ENCODE measurements at places on chromosomes 5 and 9. TPM values are rescaled to one million over a fixed set of nuclear protein-coding genes. Genes with fewer than 3 reads are reported as not detected.

- H3K27me3 ChIP-seq, result no peaks in the 10 kb centered on the region
- H3K4me3 ChIP-seq, result no peak overlapping the region
- H3K36me3 ChIP-seq, result peaks cover 61% of the 10 kb centered on the region
- peaks cover 3% of the 10 kb centered on the region for H3K4me1 ChIP-seq
- DNase-seq, result no peak
Measured at GRCh38 chr5:32598260-32598937, 13.0 kb downstream of the SUB1 start.

GRCh38 chr5:35003018-35003957 lies 44.5 kb downstream of the AGXT2 start:
- H3K27me3 ChIP-seq, result peaks cover 2% of the 10 kb centered on the region
- no peak overlapping the region for H3K27ac ChIP-seq
- H3K4me3 ChIP-seq, result no peak overlapping the region

- H3K4me1 ChIP-seq, result no peaks in the 10 kb centered on the region
- H3K4me3 ChIP-seq, result no peak overlapping the region
- H3K36me3 ChIP-seq, result no peaks in the 10 kb centered on the region
- H3K27me3 ChIP-seq, result no peaks in the 10 kb centered on the region
Measured at GRCh38 chr5:34054400-34054729, 11.4 kb upstream of the C1QTNF3 start.

DNA sequence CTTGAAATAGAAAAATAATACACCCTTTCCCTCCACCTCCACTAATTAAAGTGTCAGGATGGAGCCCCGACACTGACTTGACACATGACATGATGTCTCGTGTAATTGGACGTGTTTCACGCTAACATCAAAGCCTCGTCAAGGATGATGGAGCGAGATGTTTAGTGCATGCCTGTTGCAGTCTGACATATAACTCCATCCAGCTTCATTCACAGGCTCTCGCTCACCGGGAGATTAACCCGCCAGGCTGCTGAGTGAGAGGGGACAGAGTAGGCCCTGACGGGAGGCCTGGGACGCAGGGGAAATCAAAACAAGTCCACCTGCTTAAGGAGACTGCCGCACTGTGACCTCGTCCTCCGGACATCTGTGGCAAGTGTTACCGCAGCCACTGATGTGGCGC lies 263.5 kb downstream of the SLIT3 start:
- no peaks in the 10 kb centered on the region for H3K36me3 ChIP-seq
- H3K4me3 ChIP-seq, result no peak overlapping the region
- no peak for DNase-seq

DNA sequence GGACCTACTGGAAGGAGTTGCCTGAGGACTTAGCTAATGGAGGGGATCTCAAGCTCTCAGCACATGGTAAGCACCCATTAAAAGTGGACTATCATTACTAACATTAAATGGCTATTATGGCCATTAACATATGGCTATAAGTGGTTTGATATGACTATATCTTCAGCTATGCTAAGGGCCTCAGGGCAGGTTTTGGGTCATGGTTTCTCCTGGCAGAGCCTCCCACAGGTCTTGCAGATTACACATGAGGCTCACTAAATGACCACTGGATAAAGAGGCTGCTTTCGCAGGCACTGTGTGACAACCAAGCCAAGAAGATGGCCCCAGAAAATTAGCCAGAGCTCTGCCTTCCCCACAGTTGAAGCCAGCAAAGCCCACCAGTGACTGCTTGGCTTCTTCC lies 15.4 kb downstream of the CCNJL start:
- H3K27ac ChIP-seq, result no peak overlapping the region
- H3K36me3 ChIP-seq, result no peaks in the 10 kb centered on the region
- no peaks in the 10 kb centered on the region for H3K27me3 ChIP-seq
- peaks cover 4% of the 10 kb centered on the region for H3K4me1 ChIP-seq

DNA sequence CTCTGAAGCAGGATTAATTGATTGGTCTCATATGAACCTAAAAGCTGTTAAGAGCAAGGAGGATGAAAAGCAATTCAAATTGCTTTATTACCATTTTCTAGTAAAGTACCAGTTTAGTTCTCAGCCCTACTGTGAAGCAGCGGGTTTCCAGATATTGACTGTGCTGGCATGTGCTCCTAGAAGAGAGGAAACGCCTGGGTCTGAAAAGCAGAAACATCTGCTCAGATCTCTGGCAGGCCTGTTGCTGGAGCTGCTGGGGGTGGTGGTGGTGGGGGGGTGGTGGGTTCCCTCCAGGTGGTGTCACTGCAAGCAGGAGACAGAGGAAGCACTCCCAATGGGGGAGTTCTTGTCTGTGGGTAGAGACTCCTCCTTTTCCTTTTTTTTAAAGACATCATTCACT lies 105.5 kb upstream of the ZNF462 start:
- no peaks in the 10 kb centered on the region for H3K27me3 ChIP-seq
- no peak overlapping the region for H3K27ac ChIP-seq
- no peak for DNase-seq
- H3K4me1 ChIP-seq, result no peaks in the 10 kb centered on the region

DNA sequence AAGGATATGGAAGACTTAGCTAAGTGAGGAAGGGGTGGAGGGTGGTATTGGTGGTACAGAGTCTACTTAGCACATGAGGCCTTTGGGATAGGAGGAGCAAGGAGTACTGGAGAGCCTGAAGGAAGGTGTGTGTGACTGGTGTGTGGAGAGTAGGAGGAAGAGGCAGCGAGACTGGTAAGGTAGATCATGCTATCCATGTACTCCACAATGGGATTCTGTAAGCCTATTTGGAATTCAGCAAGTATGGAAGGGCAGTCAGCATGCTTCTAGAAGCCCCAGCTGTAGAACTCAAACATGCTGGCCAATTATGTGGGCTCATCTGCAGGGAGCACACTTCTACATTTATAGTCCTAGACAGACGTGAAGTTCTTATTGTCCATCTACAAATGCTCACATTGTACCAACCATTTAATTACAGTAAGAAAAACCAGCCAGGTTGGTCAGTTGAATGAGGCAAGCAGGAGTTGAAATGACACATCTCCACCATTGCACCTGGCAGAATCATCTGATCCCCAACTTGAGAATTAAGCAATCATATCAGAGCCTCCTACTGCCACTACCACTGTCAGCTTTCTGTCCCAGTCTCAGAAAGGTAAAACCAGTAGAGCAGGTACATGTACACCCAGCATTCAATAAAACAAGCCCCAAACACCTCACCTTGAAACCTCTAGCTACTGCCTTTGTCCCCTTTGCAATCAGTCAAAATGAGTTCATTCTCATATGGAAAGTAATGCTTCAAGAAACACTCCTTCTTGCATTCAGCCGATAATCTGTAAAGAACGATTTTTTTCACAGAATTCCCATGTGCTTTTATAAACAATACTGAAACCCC lies 60.9 kb upstream of the GLRX start:
- DNase-seq, result no peak
- no peak overlapping the region for H3K27ac ChIP-seq
- no peaks in the 10 kb centered on the region for H3K36me3 ChIP-seq

DNA sequence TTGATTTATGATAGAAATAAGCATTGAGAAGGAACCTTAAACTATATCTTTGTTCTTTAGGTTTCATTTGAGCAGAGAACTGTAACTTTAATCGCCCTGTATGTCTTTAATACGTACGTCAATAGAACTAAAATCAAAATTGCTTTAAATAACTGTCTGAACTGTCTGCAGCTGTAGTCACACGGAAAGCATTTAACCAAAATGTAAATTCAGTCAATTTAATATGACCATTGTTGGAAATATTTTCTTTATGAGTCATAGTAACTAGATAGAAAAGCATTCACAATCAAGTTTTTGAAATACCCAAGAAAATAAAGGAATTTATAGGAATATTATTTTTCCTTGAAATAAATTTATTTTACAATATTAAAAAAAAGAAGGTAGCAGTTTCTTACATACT lies 157.1 kb upstream of the CDH6 start:
- no peak for DNase-seq
- H3K27ac ChIP-seq, result no peak overlapping the region
- H3K4me3 ChIP-seq, result no peak overlapping the region

GRCh38 chr9:99336005-99336404 lies 113.9 kb downstream of the SEC61B start:
- H3K36me3 ChIP-seq, result no peaks in the 10 kb centered on the region
- H3K4me1 ChIP-seq, result no peaks in the 10 kb centered on the region
- H3K4me3 ChIP-seq, result no peak overlapping the region
- H3K27ac ChIP-seq, result no peak overlapping the region
- no peaks in the 10 kb centered on the region for H3K27me3 ChIP-seq

GRCh38 chr5:74212336-74212735 lies 428.2 kb downstream of the ENC1 start:
- H3K4me1 ChIP-seq, result no peaks in the 10 kb centered on the region
- H3K36me3 ChIP-seq, result no peaks in the 10 kb centered on the region
- H3K27me3 ChIP-seq, result no peaks in the 10 kb centered on the region
- DNase-seq, result no peak
- no peak overlapping the region for H3K4me3 ChIP-seq
- H3K27ac ChIP-seq, result no peak overlapping the region

DNA sequence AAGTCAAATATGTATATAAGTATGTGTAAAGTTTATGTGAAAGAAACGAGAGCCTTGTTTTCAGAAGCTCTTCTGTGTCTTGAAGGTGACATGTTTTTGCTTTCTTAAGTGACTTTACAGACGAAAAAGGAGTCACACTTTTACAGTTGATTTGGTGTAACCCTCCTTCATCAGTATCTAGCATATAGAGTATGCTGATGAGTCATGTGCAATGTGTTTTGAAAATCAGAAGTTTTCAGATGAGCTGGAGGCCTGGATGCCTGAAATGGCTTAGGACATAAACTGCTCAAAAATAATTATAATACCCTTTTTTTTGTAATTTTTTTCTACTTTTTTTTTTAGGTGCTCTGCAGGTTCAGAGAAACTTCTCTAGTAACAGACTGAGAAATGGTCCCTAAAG lies 209.5 kb downstream of the CD180 start:
- no peak overlapping the region for H3K27ac ChIP-seq
- DNase-seq, result no peak
- H3K27me3 ChIP-seq, result no peaks in the 10 kb centered on the region
- H3K36me3 ChIP-seq, result no peaks in the 10 kb centered on the region
- no peaks in the 10 kb centered on the region for H3K4me1 ChIP-seq
- no peak overlapping the region for H3K4me3 ChIP-seq

GRCh38 chr9:70479880-70480291 lies 65.4 kb upstream of the KLF9 start:
- no peaks in the 10 kb centered on the region for H3K36me3 ChIP-seq
- H3K27me3 ChIP-seq, result no peaks in the 10 kb centered on the region
- peaks cover 2% of the 10 kb centered on the region for H3K4me1 ChIP-seq
- no peak overlapping the region for H3K27ac ChIP-seq

DNA sequence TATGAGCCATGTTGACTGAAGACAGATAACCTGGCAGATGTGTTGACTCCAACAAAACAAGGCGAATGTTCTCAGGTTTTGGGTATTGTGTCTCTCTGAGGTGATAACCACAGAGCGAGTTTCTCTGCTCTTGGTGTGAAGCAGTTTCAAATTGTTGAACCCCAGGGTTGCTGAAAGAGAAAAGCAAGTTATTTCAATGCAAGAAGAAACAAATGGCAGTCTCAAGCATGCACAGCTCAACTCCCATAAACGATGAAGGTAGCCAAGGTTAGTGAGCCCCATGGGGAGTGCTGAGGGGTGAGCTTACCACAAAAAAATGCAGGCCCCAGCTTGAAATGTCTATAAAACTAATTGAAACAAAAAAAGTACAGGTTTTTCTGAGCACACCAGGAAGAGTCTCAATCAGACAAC lies 220.8 kb upstream of the DAPK1 start:
- H3K27ac ChIP-seq, result no peak overlapping the region
- no peaks in the 10 kb centered on the region for H3K36me3 ChIP-seq
- no peak for DNase-seq
- no peak overlapping the region for H3K4me3 ChIP-seq
- no peaks in the 10 kb centered on the region for H3K4me1 ChIP-seq

DNA sequence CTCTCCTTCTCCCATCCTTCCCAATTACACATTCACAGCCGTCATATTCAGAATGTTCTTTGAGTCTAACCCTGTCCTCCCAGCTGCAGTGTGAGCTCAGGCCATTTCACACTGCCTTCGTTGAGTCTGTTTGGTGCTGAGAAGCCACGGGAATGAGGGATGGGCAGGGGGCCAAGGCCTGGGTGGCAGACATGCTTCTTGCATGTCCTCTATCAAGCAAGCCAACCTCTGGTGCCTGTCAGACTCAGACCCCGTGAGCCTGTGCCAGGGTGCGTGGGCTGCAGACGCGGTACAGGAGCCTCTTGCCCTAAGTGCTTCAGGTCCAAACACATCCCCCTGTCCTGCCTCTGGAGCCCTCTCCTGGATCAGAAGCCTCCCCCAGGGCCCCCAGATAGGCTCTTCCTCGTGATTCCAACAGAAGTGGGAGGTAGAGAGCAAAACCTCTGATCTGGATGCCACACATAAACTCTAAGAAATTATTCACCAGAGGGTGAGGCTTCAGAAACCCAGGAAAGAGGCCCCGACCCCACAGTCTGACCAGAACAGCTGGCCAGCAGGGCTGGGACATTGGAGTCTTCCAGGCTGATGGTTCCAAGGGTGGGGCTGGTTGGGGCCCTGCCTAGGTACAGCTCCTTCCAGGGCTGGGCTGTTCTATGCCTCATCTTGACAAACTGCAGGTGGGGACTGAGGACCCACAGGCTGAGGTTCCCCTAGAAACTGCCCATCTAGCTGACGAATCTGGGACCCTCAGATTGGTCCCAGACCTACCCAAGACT lies 46.7 kb upstream of the CDKN2AIPNL start:
- H3K4me3 ChIP-seq, result no peak overlapping the region
- H3K27me3 ChIP-seq, result no peaks in the 10 kb centered on the region
- DNase-seq, result no peak
- no peak overlapping the region for H3K27ac ChIP-seq
- no peaks in the 10 kb centered on the region for H3K36me3 ChIP-seq
- H3K4me1 ChIP-seq, result no peaks in the 10 kb centered on the region

DNA sequence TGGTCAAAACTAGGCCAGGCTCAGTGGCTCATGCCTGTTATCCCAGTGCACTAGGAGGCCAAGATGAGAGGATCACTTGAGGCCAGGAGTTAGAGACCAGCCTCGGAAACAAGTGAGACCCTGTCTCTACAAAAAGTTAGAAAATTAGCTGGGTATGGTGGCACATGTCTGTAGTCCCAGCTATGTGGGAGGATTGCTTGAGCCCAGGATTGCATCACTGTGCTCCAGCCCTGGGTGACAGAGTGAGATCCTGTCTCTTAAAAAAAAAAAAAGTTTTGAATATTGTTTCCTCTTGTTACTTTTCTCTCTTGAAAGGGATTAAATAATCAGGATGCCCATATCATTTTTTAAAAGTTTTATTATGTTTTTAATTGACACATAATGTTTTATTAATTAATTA lies 7.6 kb downstream of the ARHGEF37 start:
- H3K27me3 ChIP-seq, result no peaks in the 10 kb centered on the region
- H3K27ac ChIP-seq, result no peak overlapping the region
- no peak for DNase-seq

GRCh38 chr9:96449523-96449844 lies 485 bp upstream of the HABP4 start:
- no peaks in the 10 kb centered on the region for H3K36me3 ChIP-seq
- H3K4me1 ChIP-seq, result peaks cover 12% of the 10 kb centered on the region
- no peaks in the 10 kb centered on the region for H3K27me3 ChIP-seq
- no peak for DNase-seq
- peak overlapping the region; percentile 55 for H3K27ac ChIP-seq
- H3K4me3 ChIP-seq, result peak overlapping the region; percentile 65

LHX2 gene
- total RNA-seq, result 0.36 TPM

WHRN gene
- 18.0 TPM for total RNA-seq

GABRA1 gene
- total RNA-seq, result not detected

CDH12 gene
- not detected for total RNA-seq

ANXA2R gene
- total RNA-seq, result 6.2 TPM

ARRDC1 gene
- total RNA-seq, result 47.1 TPM

PPP3R2 gene
- not detected for total RNA-seq

ARL14EPL gene
- total RNA-seq, result not detected
